Suppressor macrophage (primary cell): ENCODE measurements at places on chromosomes 4 and X.
A peak's percentile ranks its signal among the peaks of the same experiment; 100 is the strongest.

GRCh38 chr4:25101836-25102235 lies 58.4 kb downstream of the SEPSECS start:
- no peak for DNase-seq

GRCh38 chr4:54281054-54281766 lies 52.1 kb downstream of the PDGFRA start:
- DNase-seq: peak; percentile 76

DNA sequence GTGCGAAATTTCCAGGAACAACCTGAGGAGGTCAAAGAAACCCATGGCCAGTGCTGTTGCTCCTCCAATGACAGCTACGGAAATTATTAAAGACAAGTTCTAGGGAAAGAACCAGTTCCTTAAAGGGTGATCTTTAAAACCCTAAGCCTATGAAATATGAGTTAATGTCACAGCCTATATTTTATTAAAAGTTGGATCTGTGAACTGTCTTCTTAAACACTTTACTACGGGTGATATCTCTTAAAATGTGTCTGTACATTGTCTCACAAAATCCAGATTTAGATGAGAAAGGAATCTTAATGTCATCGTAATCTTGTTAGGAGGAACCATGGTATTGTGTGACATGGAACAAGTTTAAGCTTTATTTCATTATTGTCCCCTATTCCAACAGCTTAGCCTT lies 46.3 kb upstream of the VCX3B start:
- DNase-seq: no peak

GRCh38 chr4:148431401-148431800 lies 10.8 kb downstream of the NR3C2 start:
- no peak for DNase-seq

- DNase-seq: peak; percentile 81
Observed at GRCh38 chr4:151801547-151802516, 41.0 kb upstream of the GATB start.

DNA sequence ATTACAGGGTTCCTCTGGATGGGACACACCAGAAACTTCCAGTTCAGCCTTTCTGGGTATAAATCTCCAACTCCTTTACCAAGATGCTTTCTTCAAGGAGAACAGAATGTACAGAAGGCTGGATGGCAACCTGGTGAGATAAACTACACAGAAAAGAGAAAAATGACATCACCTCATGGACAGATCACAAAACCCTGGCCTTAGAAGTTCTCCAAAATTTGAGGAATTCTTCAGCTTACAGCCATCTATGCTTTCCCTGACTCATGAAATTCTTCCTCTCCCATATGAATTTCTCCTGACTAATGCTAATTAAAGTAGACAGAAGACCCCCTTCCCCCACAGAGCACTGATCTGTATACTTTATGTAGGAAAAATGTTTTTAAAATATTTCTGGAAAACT lies 345.4 kb downstream of the STIM2 start:
- no peak for DNase-seq

DNA sequence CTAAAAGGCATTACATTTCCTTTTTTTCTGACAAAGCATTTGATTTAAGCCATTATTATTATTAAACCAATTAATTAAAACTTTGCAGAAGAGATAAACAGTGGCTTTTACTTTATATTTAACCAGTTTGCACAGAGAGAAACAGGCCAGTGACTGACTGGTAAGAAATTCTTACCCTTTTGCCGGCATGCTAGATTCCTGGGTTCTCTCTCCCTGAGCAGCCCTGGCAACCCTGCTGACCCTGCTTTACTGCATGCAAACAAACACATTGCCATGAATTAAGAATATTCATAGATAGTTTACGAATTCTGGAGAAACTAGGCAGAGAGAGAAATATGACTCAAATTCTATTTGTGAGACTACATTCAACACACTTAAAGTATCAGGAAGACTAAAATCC lies 1381.4 kb upstream of the IGFBP7 start:
- DNase-seq: no peak

DNA sequence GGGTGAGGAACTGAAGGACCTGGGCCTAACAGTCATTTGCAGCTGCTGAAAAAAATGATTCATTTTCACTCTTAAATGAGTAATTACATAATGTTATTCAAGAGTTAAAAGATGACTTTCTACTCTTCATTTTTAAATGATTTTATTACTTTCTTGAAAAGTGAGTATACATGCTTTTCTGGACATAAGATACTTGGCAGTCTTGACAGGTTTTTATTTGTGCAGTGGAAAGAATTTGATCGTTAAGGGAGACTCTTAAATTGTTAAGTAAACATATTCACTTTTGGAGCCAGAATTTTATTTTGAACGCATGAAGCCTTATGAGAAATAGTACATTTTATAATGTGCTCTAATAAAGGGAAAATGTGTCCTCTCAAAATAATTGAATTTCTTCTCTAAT lies 245.7 kb downstream of the TENM3 start:
- no peak for DNase-seq

DNA sequence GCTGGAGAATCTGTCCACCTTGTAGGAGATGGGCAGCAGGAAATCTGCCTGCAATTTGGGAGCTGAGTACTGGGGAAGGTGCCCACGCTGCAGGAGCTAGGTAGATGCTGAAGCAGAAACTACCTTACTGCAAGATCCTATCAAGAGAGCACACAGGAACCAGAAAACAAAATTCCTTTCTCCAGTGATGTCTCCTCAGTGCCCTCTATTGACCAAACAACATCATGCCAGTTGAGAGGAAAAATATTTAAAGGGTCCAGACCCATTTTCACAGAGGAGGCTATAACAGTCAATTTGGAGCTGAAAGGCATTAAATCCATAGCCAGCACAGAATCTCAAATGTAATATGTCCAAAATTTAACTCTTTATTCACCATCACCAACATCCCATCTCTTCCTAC lies 406.8 kb downstream of the SLITRK2 start:
- no peak for DNase-seq

- DNase-seq: no peak
Observed at GRCh38 chr4:105598787-105599186, 46.4 kb downstream of the ARHGEF38 start.

- DNase-seq: no peak
Observed at GRCh38 chr4:184335520-184335919, 117.8 kb upstream of the ENPP6 start.

GRCh38 chrX:31093639-31093975 lies 21.8 kb upstream of the FTHL17 start:
- DNase-seq: no peak
